ENCODE measurements at places on chromosomes 3 and 15.

GRCh38 chr15:95018888-95019545 lies 787.7 kb downstream of the MCTP2 start:
- no peak for DNase-seq

DNA sequence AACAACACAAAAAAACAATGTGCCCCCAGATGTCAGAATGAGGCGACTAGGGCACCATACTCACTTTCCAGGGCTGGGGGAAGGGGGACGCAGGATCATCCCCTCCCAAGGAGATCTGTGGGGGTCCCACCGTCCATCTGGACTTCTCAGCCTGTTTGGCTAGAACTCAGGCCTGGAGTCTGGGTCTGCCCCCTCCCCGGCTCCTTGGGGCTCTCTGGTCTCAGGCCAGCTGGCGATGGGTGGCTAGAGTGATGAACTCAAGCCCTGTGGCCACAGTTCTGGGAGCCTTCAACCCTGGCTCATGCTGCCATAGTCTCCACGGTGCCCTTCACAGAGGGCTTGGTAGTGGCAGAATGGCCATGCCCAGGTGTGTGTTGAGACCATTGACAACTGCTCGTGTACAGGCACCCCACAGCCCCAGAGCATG lies 13.6 kb downstream of the ZBTB47 start:
- no peak for DNase-seq

DNA sequence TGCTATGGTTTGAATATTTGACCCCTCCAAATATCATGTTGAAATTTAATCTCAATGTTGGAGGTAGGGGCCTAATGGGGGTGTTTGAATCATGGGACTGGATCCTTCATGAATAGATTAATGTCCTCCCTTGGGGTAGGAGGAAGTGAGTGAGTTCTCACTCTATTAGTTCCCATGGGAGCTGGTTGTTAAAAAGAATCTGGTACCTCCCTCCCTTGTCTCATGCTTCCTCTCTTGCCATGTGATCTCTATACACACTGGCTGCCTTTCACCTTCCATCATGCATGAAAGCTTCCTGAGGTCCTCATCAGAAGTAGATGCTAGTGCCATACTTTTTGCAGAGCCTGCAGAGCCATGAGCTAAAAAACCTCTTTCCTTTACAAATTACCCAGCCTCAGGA lies 177.7 kb upstream of the MCTP2 start:
- no peak for DNase-seq

- DNase-seq = no peak
These were observed 43.2 kb upstream of the UBE2E2 start for GRCh38 chr3:23159929-23160328.

DNA sequence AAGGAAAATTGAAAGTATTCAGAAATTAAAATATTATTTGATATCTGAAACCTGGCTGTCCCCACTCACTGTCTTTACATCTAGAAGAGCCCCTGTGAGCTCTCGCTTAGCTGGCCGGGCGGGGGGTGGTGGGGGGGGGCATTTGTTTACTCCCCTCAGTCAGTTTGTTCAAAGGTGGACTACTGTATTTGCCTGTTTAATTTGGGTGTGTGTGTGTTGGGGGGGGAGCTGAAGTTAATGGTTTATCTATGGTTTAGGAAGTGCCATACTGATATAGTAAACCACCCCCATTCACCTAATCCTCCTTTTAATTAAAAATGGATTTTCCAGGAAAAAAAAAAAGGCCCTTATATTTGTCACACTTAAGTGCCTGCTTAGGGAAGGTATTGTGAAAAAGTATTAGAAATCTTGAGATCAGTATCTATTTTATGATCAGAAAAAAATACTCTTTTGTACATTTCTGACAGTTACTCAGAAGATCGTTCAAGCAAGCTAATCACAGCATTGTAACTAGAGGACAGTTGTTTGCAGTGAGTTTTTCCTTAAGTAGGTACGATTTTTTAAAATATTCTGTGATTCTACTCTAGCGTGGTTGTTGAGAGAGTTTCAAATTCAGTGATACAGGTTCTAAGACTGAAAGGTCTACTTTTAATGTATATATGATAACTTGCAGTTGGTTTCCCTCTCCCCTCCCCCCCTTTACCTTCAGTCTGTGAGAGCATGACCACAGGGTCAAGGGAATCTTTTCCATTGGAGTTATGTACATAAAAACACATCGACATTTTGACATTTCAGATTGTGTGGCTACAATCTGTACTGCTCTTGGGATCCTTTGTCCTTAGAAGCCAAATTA lies 8.5 kb downstream of the NR2F2 start:
- DNase-seq = no peak

DNA sequence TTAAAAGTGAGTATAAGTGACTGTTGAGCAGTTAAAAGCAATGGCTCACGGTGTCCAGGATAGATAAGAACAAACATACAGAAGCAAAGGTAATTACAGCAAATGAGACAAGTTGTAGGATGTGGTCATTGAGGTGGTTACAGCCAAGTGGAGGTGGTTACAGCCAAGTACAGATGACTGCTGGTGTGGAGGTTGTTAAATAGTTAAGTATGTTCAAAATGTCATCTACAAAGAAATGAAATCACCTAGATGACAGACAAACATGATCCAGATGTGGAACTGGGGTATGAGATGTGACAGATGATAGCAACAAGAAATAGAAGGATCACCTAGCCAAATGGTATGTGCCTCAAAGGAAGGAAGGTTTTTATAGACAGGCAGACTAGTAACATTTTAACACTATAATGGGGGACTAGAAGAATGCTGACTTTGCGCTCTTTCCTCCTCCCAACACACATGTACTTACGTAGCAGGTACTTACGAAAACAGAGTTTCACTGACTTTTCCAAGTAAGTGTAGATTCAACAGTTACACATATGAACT lies 6.8 kb upstream of the ANKRD28 start:
- DNase-seq = no peak

- no peak for DNase-seq
These were observed 181.6 kb downstream of the ABHD5 start for GRCh38 chr3:43872301-43872700.

- DNase-seq = no peak
These were observed 41.0 kb downstream of the AQP9 start for GRCh38 chr15:58179206-58179605.

DNA sequence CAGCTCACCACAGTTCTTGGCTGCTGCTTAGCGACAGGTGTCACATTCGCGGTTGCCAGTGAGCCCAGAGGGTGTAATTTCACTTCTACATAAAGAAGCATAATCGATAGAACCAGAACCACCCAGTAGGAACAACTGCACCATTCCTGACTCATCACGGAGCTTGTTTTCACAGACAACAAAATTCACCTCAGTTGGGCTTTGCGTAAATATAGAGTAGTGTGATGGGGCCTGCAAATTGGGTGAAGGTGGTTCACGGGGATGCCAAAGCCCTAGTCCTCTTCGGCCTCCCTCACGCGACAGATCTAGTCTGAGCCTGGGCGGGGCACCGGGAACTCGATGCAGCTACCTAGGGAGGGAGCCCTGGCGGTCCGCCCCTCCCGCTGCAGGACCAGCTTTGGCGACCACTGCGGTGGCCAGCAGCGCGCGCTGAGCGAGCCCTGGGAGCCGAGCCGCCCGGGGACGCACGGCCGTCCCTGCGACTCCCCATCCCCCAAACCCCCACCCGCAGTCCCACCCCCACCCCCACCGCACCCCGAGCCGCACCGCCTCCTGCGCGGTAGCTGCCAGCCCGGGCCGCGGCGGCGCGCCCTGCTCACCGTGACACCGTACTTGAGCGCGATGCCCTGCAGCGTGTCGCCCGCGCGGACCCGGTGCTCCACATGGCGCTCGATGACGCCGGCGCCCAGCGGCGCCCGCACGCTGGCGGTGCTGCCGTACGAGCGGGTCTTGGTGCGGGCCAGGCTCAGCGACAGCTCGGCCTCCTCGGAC lies 519 bp downstream of the LYSMD2 start:
- no peak for DNase-seq

DNA sequence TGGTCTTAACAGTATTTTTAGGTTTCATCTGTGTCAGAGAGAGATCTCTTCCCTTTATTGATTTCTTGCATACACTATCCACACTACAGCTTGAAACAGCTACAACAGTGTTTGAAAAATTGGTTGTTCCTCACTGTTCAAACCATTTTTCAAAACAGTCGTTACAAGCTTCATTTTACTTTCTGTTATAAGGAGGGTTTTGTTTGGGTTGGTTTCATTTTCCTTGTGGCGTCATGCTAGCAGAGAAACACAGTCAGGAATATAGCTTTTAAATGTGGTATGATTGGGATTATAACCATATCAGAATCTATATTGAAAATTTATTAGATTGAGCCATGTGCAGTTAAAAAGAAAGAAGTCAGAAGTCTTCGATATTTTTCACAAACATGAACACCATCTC lies 400.6 kb downstream of the ZBTB20 start:
- DNase-seq = no peak

DNA sequence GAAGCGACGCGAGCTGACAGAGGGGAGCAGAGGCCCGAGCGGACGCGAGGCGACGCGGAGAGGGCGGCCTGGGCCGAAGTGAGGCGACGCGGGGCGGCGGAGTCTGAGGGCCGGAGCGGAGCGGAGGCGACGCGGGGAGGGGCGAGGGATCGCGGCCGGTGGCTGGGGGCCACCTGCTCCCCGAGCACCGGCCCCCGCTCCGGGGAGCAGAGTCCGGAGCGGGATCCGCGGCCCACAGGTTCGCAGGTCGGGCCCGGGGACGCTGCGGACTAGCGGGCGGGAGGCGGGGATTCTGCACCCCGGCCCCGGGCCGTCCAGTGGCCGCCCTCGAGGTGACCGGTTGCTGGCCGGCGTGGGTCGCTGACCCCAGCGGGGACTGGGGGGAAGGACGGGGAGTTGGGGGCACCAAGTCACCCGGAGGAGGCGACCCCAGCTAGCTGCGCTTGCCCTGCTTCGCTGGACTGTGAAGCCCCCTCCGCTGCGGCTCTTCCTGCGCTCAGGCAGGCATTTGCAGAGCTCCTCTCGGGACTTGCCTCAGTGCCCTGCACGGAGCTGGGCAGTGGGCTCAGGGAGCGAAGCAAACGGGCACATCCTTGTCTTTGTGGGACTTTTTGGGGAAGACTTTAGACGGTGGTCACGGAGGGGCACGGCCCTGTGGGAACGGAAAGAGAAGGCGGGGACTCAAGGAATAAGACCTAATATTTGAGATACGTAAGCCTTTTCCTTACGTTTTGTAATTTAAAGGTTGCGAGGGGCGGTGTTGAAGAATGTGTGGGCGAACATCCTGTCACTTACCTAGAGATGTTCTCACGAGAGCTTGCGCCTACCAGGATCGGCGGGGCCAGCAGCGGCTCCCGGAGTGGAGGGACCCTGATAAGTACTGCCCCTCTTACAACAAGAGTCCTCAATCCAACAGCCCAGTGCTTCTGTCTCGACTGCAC lies 566 bp downstream of the HMCES start:
- DNase-seq = no peak

DNA sequence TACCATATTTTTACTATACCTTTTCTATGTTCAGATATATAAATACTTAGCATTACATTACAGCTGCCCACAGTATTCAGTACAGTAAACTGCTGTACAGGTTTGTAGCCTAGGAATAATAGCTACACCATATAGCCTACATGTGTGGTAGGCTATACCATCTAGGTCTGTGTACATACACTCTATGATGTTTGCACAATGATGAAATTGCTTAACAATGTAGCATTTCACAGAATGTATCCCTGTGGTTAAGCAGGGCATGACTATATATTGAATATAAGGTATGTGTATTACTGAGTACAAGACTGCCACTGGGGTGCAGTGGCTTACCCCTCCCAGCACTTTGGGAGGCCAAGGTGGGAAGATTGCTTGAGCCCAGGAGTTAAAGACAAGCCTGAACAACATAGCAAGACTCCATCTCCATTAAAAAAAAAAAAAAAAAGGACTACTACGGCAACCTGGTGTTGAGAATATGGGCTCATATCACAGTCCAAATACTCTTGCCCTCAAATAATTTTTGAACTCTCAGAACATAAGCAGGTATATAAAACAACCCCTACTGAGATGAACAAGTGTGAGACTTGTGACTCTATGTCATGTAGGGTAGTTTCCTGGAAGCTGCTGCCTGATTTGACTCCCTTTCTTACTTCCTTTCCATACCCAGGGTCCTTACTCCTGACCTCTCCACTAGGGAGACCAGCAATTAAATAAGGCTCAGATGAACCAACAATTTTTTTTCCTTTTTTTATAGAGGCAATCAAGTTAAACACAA lies 4.8 kb downstream of the PPP1R14D start:
- DNase-seq = no peak

- DNase-seq = no peak
These were observed 77.6 kb downstream of the CMSS1 start for GRCh38 chr3:99895131-99895696.

- DNase-seq = no peak
These were observed 716.9 kb downstream of the ZBBX start for GRCh38 chr3:166663194-166663593.

DNA sequence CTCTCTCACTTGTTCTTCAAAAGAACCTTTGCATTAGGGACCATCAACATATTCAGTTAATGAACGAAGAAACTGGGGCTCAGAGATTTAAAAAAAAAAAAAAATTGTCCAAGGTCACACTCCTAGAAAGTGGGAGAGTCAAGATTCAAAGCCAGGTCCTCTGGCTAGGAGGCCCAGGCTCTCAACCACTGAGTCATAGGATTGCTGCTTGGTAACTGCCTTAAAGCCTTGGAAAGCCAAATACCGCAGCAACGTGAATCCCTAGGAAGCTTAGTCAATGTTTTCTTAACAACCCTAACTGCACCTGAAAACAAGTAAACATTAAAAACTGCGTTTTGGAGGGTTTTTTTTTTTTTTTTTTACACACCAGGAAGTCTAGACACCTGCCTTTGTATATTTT lies 156.8 kb downstream of the WNT5A start:
- DNase-seq = no peak

GRCh38 chr3:189334064-189334920 lies 162.5 kb downstream of the TPRG1 start:
- no peak for DNase-seq

GRCh38 chr3:184377882-184378445 lies at the start of gene THPO:
Gene THPO, minus strand, starts transcription at chr3:184378207. Its CDS starts 1,948 bp downstream, at chr3:184376259.
- no peak for DNase-seq

- DNase-seq = no peak
These were observed 96.9 kb upstream of the RPL32 start for GRCh38 chr3:12938258-12938711.

All from NCI-H187 treated with DMSO at 0.1 percent for 48 hours (cell line).